ENCODE measurements at places on chromosomes 11 and 22.

- no peaks in the 10 kb centered on the region for H3K27me3 ChIP-seq
- no peak for DNase-seq
These were observed at the start of gene SAA4 for GRCh38 chr11:18236664-18237356. TSS of gene SAA4 (minus strand) at chr11:18236802. CDS start at chr11:18235926, 876 bp downstream.

DNA sequence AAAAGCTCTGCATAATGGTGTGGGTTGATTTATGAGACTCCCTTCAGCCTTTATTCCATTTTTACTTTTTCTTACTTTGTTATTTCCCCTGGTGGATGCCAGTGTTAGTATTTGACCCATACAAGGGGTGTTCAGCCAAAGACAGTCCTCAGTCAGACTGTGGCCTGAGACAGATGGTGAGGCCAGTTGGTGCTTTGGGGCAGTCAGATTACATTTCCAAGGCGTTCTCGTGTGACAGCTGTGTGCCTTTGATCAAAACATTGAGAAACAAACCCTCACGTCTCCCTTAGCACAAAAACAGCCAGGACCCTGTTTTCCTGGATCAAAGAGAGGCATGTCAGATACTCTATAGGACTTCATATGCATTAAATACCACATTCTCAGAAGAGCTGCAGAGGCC, 31.3 kb upstream of the SLN start:
- no peak overlapping the region for H3K4me3 ChIP-seq
- no peaks in the 10 kb centered on the region for H3K36me3 ChIP-seq
- H3K27ac ChIP-seq = no peak overlapping the region
- no peaks in the 10 kb centered on the region for H3K4me1 ChIP-seq
- no peak for DNase-seq

- H3K36me3 ChIP-seq = no peaks in the 10 kb centered on the region
- DNase-seq = no peak
- no peaks in the 10 kb centered on the region for H3K4me1 ChIP-seq
- no peak overlapping the region for H3K27ac ChIP-seq
- H3K27me3 ChIP-seq = no peaks in the 10 kb centered on the region
- no peak overlapping the region for H3K4me3 ChIP-seq
These were observed 65.0 kb downstream of the LRP5 start for GRCh38 chr11:68377389-68377795.

- DNase-seq = no peak
- H3K27me3 ChIP-seq = no peaks in the 10 kb centered on the region
- no peaks in the 10 kb centered on the region for H3K36me3 ChIP-seq
- peaks cover 15% of the 10 kb centered on the region for H3K4me1 ChIP-seq
These were observed 3.5 kb downstream of the LRRC56 start for GRCh38 chr11:540583-541432.

GRCh38 chr22:44243761-44244160, 63.0 kb downstream of the PARVG start:
- no peaks in the 10 kb centered on the region for H3K36me3 ChIP-seq
- H3K27ac ChIP-seq = no peak overlapping the region
- H3K4me1 ChIP-seq = no peaks in the 10 kb centered on the region
- no peaks in the 10 kb centered on the region for H3K27me3 ChIP-seq

DNA sequence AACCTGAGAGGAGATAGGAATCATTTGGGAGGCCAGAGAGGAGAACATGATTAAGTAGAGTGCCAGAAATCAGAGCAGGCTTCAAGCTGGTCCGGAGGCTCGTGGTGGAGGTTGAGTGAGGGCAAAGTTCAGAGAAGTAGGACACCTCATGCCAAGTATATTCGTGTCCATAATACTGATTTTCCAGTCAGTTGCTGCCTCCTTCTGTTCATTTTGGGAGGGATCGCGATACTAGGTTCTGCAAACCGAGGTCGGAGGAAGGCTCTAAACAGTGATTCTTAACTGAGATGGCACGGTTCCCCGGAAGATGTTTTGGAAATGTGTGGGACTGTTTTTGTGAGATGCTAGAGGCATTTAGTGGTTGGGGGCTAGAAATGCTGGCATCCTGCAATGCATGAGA, 13.6 kb upstream of the CD3E start:
- no peak overlapping the region for H3K4me3 ChIP-seq
- H3K27ac ChIP-seq = no peak overlapping the region
- peak; percentile 63 for DNase-seq
- H3K4me1 ChIP-seq = no peaks in the 10 kb centered on the region

DNA sequence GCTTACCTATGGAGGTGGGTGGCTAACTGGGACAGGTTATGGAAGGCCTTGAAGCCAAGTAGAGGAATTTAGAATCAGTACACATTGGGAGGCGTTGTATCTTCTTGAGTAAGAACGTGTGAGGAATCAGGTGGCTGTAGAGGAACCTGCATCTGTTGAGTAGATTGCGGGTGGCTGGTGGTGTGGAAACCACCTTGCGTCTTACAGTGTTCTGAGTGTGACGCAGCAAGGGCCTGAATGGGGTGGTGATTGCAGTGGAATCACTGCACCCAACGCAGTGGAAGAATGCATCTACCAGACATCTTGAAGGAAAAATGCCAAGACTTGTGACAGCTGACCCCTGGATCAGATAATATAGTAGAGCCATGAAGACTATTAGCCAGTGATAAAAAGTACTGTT, 110.8 kb upstream of the NNMT start:
- peaks cover 41% of the 10 kb centered on the region for H3K4me1 ChIP-seq
- no peaks in the 10 kb centered on the region for H3K27me3 ChIP-seq
- no peak overlapping the region for H3K4me3 ChIP-seq
- no peak overlapping the region for H3K27ac ChIP-seq
- no peaks in the 10 kb centered on the region for H3K36me3 ChIP-seq
- no peak for DNase-seq

GRCh38 chr11:35165030-35165422, 26.1 kb downstream of the CD44 start:
- peaks cover 96% of the 10 kb centered on the region for H3K4me1 ChIP-seq
- peak overlapping the region; percentile 49 for H3K4me3 ChIP-seq
- H3K27ac ChIP-seq = peak overlapping the region; percentile 94
- no peak for DNase-seq
- no peaks in the 10 kb centered on the region for H3K27me3 ChIP-seq
- H3K36me3 ChIP-seq = no peaks in the 10 kb centered on the region

DNA sequence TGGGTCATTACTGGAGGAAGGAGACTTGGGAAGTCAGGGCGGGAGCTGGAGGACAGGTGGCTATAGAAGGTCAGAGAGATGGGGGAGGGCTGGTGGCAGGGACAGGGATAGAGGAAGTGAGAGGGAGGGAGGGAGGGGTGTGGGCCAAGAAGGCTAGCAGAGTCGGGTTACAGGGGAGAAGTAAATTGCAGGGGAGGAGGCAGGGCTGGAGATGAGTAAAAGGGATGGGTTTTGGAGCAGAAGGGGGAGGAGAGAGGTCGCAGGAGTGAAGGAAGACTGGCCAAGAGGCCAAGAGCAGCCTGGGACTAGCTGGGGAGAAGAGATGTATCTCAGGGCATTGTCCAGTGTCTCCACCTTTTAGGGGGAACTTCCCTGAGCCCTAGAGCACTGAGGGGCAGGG, 33.0 kb downstream of the LRRC10B start:
- no peak for DNase-seq
- H3K27me3 ChIP-seq = no peaks in the 10 kb centered on the region
- no peaks in the 10 kb centered on the region for H3K36me3 ChIP-seq
- H3K4me3 ChIP-seq = no peak overlapping the region
- H3K4me1 ChIP-seq = no peaks in the 10 kb centered on the region

GRCh38 chr11:61309739-61310138, 14.6 kb upstream of the VWCE start:
- no peaks in the 10 kb centered on the region for H3K27me3 ChIP-seq
- peaks cover 50% of the 10 kb centered on the region for H3K36me3 ChIP-seq
- H3K27ac ChIP-seq = no peak overlapping the region
- H3K4me1 ChIP-seq = no peaks in the 10 kb centered on the region
- DNase-seq = no peak

- H3K27me3 ChIP-seq = no peaks in the 10 kb centered on the region
- no peak overlapping the region for H3K27ac ChIP-seq
- no peaks in the 10 kb centered on the region for H3K4me1 ChIP-seq
These were observed 31.6 kb downstream of the CPT1A start for GRCh38 chr11:68810164-68810563.

DNA sequence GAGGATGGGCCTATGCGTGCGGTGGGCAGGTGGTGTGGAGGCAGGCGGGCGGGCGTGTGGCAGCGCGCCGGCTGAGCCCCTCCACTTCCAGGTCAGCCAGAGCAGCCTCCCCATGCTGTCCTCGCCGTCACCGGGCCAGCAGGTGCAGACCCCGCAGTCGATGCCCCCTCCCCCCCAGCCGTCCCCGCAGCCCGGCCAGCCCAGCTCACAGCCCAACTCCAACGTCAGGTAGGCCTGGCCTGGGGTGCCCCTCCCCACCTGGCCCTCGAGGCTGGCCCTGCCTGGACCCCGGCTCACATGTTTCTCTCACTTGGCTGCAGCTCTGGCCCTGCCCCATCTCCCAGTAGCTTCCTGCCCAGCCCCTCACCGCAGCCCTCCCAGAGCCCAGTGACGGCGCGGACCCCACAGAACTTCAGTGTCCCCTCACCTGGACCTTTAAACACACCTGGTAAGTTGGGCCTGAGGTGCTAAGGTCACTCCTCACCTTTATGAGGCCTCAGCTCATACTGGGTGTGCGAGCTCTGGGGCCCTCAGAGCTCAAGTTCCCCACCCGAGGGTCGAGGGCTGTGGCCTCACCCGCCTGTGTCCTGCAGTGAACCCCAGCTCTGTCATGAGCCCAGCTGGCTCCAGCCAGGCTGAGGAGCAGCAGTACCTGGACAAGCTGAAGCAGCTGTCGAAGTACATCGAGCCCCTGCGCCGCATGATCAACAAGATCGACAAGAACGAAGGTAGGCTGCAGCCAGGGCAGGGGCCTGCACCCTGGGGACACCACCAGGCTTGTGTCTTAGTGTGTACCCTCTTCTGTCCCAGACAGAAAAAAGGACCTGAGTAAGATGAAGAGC, 75.3 kb downstream of the MED15 start:
- peaks cover 30% of the 10 kb centered on the region for H3K4me1 ChIP-seq
- no peak overlapping the region for H3K27ac ChIP-seq
- H3K36me3 ChIP-seq = peaks cover 99% of the 10 kb centered on the region
- no peaks in the 10 kb centered on the region for H3K27me3 ChIP-seq
- DNase-seq = no peak
- H3K4me3 ChIP-seq = no peak overlapping the region

- DNase-seq = no peak
- H3K27ac ChIP-seq = no peak overlapping the region
- peaks cover 6% of the 10 kb centered on the region for H3K4me1 ChIP-seq
- no peaks in the 10 kb centered on the region for H3K36me3 ChIP-seq
These were observed 1.7 kb upstream of the RHOD start for GRCh38 chr11:67054836-67055523.

DNA sequence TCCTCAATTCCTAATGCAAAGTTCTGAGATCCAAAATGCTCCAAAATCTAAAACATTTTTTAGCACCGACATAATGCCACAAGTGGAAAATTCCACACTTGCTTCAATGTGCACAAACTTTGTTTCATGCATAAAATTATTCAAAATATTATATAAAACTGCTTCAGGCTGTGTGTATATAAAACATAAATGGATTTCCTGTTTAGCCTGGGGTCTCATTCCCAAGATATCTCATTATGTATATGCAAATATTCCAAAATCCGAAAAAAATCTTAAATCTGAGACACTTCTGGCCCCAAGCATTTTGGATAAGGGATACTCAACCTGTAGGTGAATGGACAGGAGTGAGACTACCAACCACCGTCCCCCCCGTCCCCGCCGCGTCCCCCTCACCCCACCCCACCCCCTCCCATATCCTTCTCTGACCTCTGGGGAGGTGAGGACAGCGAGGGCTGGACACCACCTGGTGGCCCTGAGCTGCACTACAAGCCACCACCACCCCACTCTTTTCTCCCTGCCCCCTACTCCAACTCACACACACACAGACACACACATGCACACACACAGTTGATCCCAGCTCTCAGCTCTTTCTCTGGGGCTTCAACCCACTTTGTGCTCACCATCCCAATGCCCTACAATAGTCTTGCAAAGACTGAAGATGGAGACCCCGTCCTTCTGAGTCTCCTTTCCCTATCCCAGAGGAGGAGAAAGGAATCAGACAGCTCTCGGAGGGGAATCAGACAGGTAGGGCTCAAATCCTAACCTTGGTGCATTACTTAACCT, 101.0 kb downstream of the PDE2A start:
- no peaks in the 10 kb centered on the region for H3K4me1 ChIP-seq
- H3K27me3 ChIP-seq = no peaks in the 10 kb centered on the region
- H3K27ac ChIP-seq = no peak overlapping the region
- no peaks in the 10 kb centered on the region for H3K36me3 ChIP-seq
- H3K4me3 ChIP-seq = no peak overlapping the region

DNA sequence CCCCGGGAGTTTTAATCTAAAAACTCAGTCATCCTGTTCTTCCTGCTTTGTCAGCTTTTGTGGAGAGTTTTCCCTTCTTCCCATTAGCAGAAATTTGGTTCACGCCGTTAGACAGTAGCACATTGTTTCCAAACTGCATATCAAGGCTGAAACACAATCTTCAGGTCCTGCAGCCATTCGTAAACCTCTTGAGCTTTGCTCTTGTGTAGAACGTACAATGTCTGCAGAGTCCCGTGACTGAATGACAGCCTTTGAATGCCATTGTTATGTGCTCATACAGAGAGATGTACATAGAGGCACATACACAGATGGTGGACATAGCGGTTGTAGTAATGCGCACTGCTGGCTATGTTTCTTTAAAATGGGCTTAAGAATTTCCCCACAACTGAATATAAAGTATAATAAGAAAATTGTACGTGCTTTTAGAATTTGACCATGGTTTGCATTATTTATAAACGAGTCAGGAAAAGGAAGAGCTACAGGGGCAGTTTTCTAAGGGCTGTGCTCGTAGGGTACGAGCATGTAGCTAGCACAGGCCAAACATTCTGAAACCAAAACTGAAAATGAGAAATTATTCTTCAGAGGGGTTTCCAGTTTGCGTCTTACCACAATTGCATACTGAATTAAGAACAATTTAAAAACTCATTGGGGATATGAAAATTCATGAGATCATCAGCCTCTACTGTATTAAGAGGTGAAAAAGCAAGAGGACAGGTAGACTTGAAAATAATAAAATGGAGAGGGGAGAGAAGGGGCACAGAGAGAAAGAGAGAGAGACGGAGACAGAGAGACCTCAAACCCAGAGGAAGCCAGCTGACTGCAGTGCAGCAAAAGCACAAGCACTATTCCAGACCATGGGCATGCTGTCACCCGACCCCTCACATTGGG, 310.1 kb downstream of the CADM1 start:
- no peaks in the 10 kb centered on the region for H3K27me3 ChIP-seq
- no peak overlapping the region for H3K4me3 ChIP-seq
- no peak for DNase-seq
- no peaks in the 10 kb centered on the region for H3K36me3 ChIP-seq

DNA sequence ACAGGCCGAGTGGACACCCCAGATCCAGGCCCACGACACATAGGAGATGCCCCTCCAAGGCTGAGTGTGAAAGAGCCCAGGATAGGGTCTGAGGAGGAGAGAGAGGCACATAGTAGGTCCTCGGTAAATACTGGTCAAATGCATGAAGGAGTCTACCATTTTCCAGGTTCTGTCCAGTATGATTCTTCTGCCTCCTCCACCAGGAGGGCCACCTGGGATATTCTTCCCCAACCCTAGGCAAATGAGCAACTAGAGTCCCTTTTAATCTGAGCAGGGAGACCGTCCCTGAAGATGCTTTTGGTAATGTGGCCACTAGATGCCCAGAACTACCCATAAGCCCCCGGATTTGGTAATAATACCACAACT, 6.7 kb downstream of the PDGFB start:
- H3K4me1 ChIP-seq = peaks cover 55% of the 10 kb centered on the region
- H3K36me3 ChIP-seq = no peaks in the 10 kb centered on the region
- no peak overlapping the region for H3K27ac ChIP-seq
- H3K4me3 ChIP-seq = no peak overlapping the region
- no peak for DNase-seq
- H3K27me3 ChIP-seq = no peaks in the 10 kb centered on the region

GRCh38 chr11:34243600-34244464, 114.0 kb downstream of the ABTB2 start:
- peaks cover 11% of the 10 kb centered on the region for H3K4me1 ChIP-seq
- no peak for DNase-seq
- H3K4me3 ChIP-seq = no peak overlapping the region
- H3K27me3 ChIP-seq = no peaks in the 10 kb centered on the region
- no peaks in the 10 kb centered on the region for H3K36me3 ChIP-seq
